Neural progenitor cell (in vitro differentiated cells): ENCODE measurements at places on chromosomes 5 and 9. TPM values are rescaled to one million over a fixed set of nuclear protein-coding genes. Genes with fewer than 3 reads are reported as not detected.

Gene DOCK8
- total RNA-seq, result 0.54 and 0.93 TPM in 2 replicates

GRCh38 chr9:73034962-73035361 is 82.1 kb upstream of the ALDH1A1 start:
- no peaks in the 10 kb centered on the region for H3K36me3 ChIP-seq
- no peaks in the 10 kb centered on the region for H3K27me3 ChIP-seq
- H3K4me1 ChIP-seq, result no peaks in the 10 kb centered on the region

DNA sequence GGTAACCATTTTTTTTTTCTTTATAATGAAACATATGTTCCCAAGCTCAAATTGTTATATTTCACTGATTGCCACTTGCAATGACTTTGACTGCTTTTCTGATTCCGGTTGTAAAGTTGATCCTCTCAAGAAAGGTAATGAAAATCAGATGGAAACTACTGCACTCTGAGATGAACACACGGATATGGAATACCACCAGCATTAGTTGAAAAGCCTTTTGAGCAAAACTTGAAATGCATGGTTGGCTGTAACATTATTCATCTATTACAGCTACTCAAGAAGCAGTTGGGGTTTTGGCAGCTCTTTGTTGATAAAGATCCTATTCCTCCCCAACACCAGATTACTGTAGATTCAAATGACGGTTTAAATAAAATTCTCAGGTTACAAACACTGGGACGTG is 591.6 kb upstream of the DMAC1 start:
- no peaks in the 10 kb centered on the region for H3K36me3 ChIP-seq
- no peak overlapping the region for H3K27ac ChIP-seq
- H3K4me3 ChIP-seq, result no peak overlapping the region
- no peak for DNase-seq

DNA sequence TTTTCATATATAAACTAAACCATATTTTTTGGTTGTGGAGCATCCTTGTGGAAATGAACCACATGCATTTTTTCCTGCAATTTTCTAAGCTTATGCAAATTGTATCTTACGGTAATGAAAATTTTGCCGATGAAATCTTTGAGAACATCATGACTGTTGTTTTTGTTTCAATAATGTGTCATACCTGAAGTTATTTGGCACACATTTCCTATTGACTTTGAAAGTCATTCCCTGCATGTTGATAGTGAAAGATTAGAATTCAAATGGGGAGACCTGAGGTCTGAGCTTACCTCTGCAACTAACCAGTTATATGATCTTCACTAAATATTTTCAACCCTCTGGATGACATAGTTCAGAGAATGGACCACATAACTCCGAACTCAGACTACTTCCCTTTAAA is 88.5 kb downstream of the PRR16 start:
- no peak overlapping the region for H3K27ac ChIP-seq
- no peaks in the 10 kb centered on the region for H3K4me1 ChIP-seq
- H3K4me3 ChIP-seq, result no peak overlapping the region
- H3K27me3 ChIP-seq, result no peaks in the 10 kb centered on the region

DNA sequence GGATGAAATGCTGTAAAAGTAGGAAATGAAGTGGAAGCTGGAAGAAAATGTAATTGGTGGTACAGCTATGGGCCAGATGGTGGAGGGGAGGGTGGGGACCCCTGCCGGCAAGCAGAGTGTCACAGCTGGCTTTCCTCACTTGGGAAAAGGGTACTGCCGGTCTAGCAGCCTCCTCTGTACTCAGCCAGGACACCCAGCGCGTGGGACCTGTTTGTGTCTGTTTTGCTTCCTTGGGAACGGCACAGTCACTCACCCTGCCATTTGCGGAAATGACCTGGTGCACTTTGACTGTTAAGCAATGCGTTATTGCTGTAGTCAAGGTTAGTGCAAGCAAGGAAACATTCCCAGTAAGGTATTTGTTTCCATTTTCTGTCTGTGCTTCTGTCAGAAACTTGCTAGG is 10.1 kb downstream of the TMEM252 start:
- no peak overlapping the region for H3K4me3 ChIP-seq
- H3K36me3 ChIP-seq, result no peaks in the 10 kb centered on the region
- no peaks in the 10 kb centered on the region for H3K4me1 ChIP-seq
- no peak overlapping the region for H3K27ac ChIP-seq
- peaks cover 100% of the 10 kb centered on the region for H3K27me3 ChIP-seq
- DNase-seq, result peak; percentile 36

Gene ADAMTS19
- 11.1 and 23.3 TPM in 2 replicates for total RNA-seq

- peaks cover 1% of the 10 kb centered on the region for H3K4me1 ChIP-seq
- no peak overlapping the region for H3K4me3 ChIP-seq
- H3K27ac ChIP-seq, result no peak overlapping the region
- no peaks in the 10 kb centered on the region for H3K36me3 ChIP-seq
- no peak for DNase-seq
- H3K27me3 ChIP-seq, result no peaks in the 10 kb centered on the region
Observed at GRCh38 chr9:121021301-121021700, 28.8 kb downstream of the C5 start.

GRCh38 chr5:58071566-58071965 is 388.3 kb downstream of the PLK2 start:
- H3K4me3 ChIP-seq, result no peak overlapping the region
- H3K27ac ChIP-seq, result no peak overlapping the region
- DNase-seq, result peak; percentile 57

DNA sequence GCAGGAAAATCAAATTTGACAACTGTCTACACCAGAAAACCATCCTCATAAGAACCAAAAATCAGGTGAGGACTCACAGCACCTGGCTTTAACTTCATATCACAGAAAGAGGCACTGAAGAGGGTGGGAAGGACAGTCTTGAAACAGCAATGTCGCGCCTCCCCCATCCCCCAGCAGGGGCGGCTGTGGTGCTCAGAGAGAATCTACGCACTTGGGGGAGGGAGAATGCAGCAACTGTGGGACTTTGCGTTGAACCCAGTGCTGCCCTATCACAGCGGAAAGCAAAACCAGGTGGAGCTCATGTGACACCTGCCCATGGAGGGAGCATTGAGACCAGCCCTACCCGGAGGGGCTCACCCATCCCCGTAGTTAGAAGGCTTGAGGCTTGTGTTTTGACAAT is 191.8 kb downstream of the MSX2 start:
- no peak overlapping the region for H3K27ac ChIP-seq
- no peak for DNase-seq
- H3K27me3 ChIP-seq, result no peaks in the 10 kb centered on the region
- H3K36me3 ChIP-seq, result no peaks in the 10 kb centered on the region
- H3K4me3 ChIP-seq, result no peak overlapping the region

Gene SV2C
- 0.06 and 0.15 TPM in 2 replicates for total RNA-seq

- H3K4me3 ChIP-seq, result no peak overlapping the region
- DNase-seq, result no peak
- no peak overlapping the region for H3K27ac ChIP-seq
- no peaks in the 10 kb centered on the region for H3K4me1 ChIP-seq
Observed at GRCh38 chr9:81989700-81990099, 1.1 kb downstream of the SPATA31D1 start.

DNA sequence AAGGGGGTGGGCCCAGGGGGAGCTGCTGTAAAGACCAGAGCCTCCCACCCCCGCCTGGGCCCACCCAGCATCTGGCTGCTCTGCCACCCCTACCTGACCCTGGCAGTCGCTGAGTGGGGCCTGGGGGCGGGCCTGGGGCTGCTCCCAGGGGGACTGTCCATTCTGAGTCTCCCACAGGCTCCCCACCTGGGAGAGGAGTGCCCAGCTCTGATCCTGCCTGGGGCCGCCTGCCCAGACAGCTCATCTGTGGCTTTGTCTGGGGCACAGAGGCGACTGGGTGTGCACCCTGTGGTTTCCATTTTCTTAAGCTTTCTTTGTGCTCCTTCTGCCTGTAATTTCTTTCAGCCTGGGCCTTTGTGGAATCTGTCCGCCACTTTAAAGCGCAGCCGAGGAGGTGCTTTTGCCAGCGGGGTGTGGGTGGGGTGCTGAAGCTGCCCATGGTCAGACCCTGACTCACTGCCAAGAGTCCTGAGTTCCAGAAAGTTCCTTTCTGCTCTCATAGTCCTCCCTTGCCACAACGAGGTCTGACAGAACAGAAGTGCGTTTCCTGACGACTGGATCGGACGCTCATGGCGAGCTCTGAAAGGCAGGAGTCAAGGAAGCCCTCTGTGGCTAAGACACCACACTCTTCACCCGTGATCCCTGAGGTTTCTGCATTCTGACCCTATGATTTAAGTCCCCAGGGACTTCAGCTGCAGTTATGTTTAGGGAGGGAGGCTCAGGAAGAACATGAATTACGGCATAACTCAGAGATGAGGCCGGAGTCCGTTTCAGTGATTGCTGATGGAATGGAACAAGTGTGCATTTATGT is 225.0 kb downstream of the FANCC start:
- no peaks in the 10 kb centered on the region for H3K27me3 ChIP-seq
- H3K36me3 ChIP-seq, result no peaks in the 10 kb centered on the region
- H3K4me3 ChIP-seq, result no peak overlapping the region
- peak; percentile 87 for DNase-seq

DNA sequence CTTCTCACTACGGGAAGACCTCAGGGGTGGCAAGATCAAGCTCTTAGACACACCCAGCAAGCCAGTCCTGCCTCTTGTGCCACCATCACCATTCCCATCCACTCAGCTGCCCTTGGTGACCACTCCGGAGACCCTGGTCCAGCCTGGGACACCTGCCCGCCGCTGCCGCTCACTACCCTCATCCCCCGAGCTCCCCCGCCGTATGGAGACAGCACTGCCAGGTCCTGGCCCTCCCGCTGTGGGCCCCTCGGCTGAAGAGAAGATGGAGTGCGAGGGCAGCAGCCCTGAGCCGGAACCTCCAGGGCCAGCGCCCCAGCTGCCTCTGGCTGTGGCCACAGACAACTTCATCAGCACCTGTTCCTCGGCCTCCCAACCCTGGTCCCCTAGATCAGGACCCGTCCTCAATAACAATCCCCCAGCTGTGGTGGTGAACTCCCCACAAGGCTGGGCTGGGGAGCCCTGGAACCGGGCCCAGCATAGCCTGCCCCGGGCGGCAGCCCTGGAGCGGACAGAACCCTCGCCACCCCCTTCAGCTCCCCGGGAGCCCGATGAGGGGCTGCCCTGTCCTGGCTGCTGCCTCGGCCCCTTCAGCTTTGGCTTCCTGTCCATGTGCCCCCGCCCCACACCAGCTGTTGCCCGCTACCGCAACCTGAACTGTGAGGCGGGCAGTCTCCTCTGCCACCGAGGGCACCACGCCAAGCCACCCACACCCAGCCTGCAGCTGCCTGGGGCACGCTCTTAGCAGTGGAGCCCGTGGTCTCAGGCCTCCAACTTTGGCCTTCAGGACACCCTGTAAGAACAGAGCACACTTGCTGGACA is 4.1 kb downstream of the TESK1 start:
- H3K36me3 ChIP-seq, result no peaks in the 10 kb centered on the region
- H3K27me3 ChIP-seq, result peaks cover 2% of the 10 kb centered on the region
- no peak for DNase-seq
- H3K4me3 ChIP-seq, result no peak overlapping the region
- peaks cover 9% of the 10 kb centered on the region for H3K4me1 ChIP-seq

Gene RAB14
- 23.8 and 35.9 TPM in 2 replicates for total RNA-seq

DNA sequence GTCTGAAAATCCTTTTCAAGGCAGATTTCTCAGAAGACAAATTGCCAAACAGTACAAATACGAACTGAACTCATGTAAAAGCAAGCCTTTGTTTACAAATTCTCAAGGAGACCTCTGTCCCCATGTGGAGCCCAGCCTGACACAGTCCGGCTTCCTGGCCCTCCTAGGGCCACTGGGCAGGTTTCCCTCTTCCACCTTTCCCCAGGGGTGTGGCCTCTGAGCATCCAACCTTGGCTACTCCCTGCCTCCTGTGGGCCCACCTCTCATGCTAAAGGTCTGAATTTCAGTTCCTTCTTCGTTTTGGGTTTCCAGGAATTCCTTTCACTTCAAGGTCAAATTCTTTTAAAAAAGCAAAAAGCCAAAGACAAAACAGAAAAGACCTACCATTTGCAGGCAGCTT is 10.1 kb downstream of the DAP start:
- no peak for DNase-seq
- H3K27me3 ChIP-seq, result no peaks in the 10 kb centered on the region
- no peak overlapping the region for H3K27ac ChIP-seq
- no peak overlapping the region for H3K4me3 ChIP-seq
- H3K4me1 ChIP-seq, result no peaks in the 10 kb centered on the region

- no peak overlapping the region for H3K27ac ChIP-seq
- no peak for DNase-seq
- H3K4me3 ChIP-seq, result no peak overlapping the region
- H3K27me3 ChIP-seq, result no peaks in the 10 kb centered on the region
- no peaks in the 10 kb centered on the region for H3K36me3 ChIP-seq
- no peaks in the 10 kb centered on the region for H3K4me1 ChIP-seq
Observed at GRCh38 chr9:104374711-104375110, 129.4 kb upstream of the OR13F1 start.

Gene PAM
- total RNA-seq, result 157 and 246 TPM in 2 replicates

Gene ADAMTSL1
- 0.73 and 2.7 TPM in 2 replicates for total RNA-seq

Gene FOCAD
- 92.9 and 146 TPM in 2 replicates for total RNA-seq

DNA sequence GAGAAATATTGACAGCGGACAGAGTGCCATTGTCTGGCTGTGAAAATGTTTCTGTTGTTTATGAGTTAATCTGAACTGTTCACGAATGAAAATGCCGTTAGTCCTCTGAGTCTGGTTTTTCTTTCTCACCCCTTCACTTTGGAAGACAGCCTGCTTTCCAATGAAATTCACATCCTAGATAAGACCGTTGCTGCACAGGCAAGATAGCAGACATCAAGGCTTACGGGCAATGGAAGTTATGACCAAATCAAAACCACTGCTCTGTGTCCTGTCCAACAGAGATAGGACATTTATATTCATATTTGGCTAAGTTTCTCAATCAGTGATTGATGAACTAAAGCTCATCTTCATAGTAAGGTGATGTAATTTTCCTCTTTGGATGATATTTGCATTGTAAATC is 180.0 kb upstream of the DMAC1 start:
- no peak for DNase-seq
- no peak overlapping the region for H3K4me3 ChIP-seq
- H3K36me3 ChIP-seq, result no peaks in the 10 kb centered on the region

DNA sequence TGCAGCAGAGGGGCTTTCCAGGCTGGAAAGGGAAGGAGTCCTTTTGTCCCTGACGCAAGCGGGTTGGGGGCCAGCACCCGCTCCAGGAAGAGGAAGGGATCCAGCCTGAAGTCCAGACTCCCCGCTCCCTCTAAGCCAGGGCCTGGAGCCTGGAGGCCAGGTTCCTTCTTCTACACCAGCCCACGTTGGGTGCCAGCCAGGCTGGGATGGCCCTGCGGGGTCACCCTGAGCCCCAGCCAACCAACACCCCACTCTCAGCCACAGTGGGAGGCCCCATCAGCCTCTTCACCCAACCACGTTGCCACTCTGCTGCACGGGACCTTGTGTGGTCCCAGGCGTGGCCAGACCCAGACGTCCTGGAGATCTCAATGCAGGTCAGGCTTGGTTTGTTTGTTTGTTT is 970 bp upstream of the FUT7 start:
- H3K4me3 ChIP-seq, result no peak overlapping the region
- H3K36me3 ChIP-seq, result no peaks in the 10 kb centered on the region
- no peak for DNase-seq
- peaks cover 11% of the 10 kb centered on the region for H3K27me3 ChIP-seq

Gene KIF4B
- 0.12 TPM in 1 of 2 replicates, not detected in the other for total RNA-seq

- H3K27ac ChIP-seq, result no peak overlapping the region
- H3K27me3 ChIP-seq, result no peaks in the 10 kb centered on the region
- no peaks in the 10 kb centered on the region for H3K36me3 ChIP-seq
- peaks cover 81% of the 10 kb centered on the region for H3K4me1 ChIP-seq
- DNase-seq, result no peak
Observed at GRCh38 chr5:72035831-72036230, 71.4 kb upstream of the MAP1B start.

Gene COL15A1
- 0.71 and 3.2 TPM in 2 replicates for total RNA-seq

Gene SPINK4
- total RNA-seq, result not detected in 2 replicates

- no peak for DNase-seq
- H3K4me3 ChIP-seq, result no peak overlapping the region
- no peak overlapping the region for H3K27ac ChIP-seq
- no peaks in the 10 kb centered on the region for H3K27me3 ChIP-seq
Observed at GRCh38 chr9:19769213-19769612, 19.6 kb downstream of the SLC24A2 start.

- no peak overlapping the region for H3K4me3 ChIP-seq
- no peak for DNase-seq
- H3K4me1 ChIP-seq, result no peaks in the 10 kb centered on the region
- H3K27me3 ChIP-seq, result no peaks in the 10 kb centered on the region
Observed at GRCh38 chr5:162242416-162242815, 174.8 kb downstream of the GABRG2 start.
